ENCODE measurements at places on chromosomes 2 and 18. TPM values are rescaled to one million over a fixed set of nuclear protein-coding genes. Genes with fewer than 3 reads are reported as not detected.

MYCN gene
- not detected for polyA plus RNA-seq

KLHL41 gene
- polyA plus RNA-seq, result not detected

SEMA4C gene
- 0.58 TPM for polyA plus RNA-seq

UGT1A10 gene
- not detected for polyA plus RNA-seq

TFCP2L1 gene
- polyA plus RNA-seq, result 0.25 TPM

GPR45 gene
- polyA plus RNA-seq, result not detected

C2orf78 gene
- not detected for polyA plus RNA-seq

UGT1A8 gene
- not detected for polyA plus RNA-seq

CTLA4 gene
- not detected for polyA plus RNA-seq

SERPINB10 gene
- not detected for polyA plus RNA-seq

GKN2 gene
- not detected for polyA plus RNA-seq

AOX1 gene
- polyA plus RNA-seq, result not detected

C1QL2 gene
- not detected for polyA plus RNA-seq

ASB1 gene
- 30.1 TPM for polyA plus RNA-seq

FSIP2 gene
- polyA plus RNA-seq, result not detected

CAPN14 gene
- 2.9 TPM for polyA plus RNA-seq

POTEJ gene
- polyA plus RNA-seq, result not detected

MRO gene
- not detected for polyA plus RNA-seq

IL18RAP gene
- 0.55 TPM for polyA plus RNA-seq

NMS gene
- polyA plus RNA-seq, result not detected

CXCR1 gene
- 0.35 TPM for polyA plus RNA-seq

ASB18 gene
- polyA plus RNA-seq, result not detected

CYS1 gene
- polyA plus RNA-seq, result not detected

FOXD4L1 gene
- polyA plus RNA-seq, result not detected

ERBB4 gene
- polyA plus RNA-seq, result not detected

BOK gene
- polyA plus RNA-seq, result 0.08 TPM

MCM6 gene
- 8.2 TPM for polyA plus RNA-seq

TNP1 gene
- not detected for polyA plus RNA-seq

CRYBA2 gene
- not detected for polyA plus RNA-seq

UBR3 gene
- 5.4 TPM for polyA plus RNA-seq

TMEM150A gene
- 13.4 TPM for polyA plus RNA-seq

ANKRD29 gene
- not detected for polyA plus RNA-seq

B4GALT6 gene
- polyA plus RNA-seq, result not detected

EFR3B gene
- polyA plus RNA-seq, result 0.04 TPM

CMPK2 gene
- 4.6 TPM for polyA plus RNA-seq

C18orf63 gene
- not detected for polyA plus RNA-seq

RAB17 gene
- polyA plus RNA-seq, result not detected

IHH gene
- not detected for polyA plus RNA-seq

CAD gene
- polyA plus RNA-seq, result 18.9 TPM

PAIP2B gene
- polyA plus RNA-seq, result 3.1 TPM

GPR39 gene
- polyA plus RNA-seq, result not detected

TLX2 gene
- polyA plus RNA-seq, result not detected

MAB21L4 gene
- not detected for polyA plus RNA-seq

SULT1C2 gene
- polyA plus RNA-seq, result not detected

DNAJC5G gene
- not detected for polyA plus RNA-seq

ASNSD1 gene
- 43.5 TPM for polyA plus RNA-seq

ALK gene
- polyA plus RNA-seq, result not detected

ODC1 gene
- 207 TPM for polyA plus RNA-seq

KYNU gene
- polyA plus RNA-seq, result 59.5 TPM

LCT gene
- not detected for polyA plus RNA-seq

SLC19A3 gene
- polyA plus RNA-seq, result not detected

BOLL gene
- polyA plus RNA-seq, result not detected

BUB1 gene
- 0.94 TPM for polyA plus RNA-seq

SGPP2 gene
- 3.1 TPM for polyA plus RNA-seq

ABCB11 gene
- not detected for polyA plus RNA-seq

OR6B2 gene
- polyA plus RNA-seq, result not detected

DOK6 gene
- polyA plus RNA-seq, result not detected

EVX2 gene
- not detected for polyA plus RNA-seq

UGT1A4 gene
- polyA plus RNA-seq, result not detected

Data from IgD-negative memory B cell (primary cell).